ENCODE measurements at places on chromosomes 12 and 14.

DNA sequence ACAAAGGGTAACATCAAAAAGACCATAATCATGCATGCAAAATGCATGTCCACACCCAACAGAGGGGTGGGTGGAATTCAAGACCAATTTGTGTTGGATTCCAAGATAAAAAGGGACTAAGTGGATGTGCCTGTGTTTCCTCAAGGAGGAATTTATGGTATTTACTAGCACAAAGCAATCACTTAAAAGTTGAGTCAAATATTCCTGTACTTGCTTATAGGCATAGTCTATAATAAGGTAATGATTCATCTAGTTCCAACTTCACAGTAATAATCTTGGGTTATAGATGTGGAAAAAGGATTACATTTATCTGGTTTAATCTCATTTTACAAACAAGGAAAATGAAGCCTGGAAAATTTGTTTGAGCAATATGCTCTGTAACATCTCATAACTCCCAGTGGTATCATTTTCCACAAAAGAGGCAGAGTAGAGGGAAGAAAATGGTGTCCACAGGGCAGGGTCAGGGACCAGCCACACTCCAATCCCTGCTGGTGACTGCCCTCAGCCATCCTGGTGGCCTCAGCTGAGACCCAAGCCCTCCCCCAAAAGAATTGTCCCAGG lies 80.8 kb upstream of the REP15 start:
- DNase-seq, result no peak

DNA sequence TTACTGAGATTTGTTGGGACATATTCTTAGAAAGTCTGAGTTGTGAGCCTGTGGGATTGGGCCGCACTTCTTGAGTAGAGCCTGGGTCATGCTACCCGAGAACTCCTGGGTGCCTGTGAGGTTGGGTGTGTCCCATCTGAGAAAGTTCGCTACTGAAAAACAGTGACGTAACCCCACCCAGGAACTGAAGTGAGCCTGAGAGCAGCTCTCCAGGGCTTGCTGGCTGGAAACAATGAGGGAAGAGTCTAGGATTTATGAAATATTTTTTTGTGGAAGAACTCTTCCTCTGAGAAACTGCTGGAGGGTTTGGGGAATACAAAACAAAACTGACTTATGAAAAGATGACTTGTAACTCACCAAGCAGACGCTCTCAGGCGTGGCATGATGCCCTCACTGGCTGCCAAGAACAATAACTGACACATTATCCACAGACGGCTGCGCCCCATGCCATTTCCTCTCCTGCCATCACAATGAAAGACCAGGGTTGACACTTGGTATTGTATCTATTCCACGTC lies 69.2 kb downstream of the RASSF3 start:
- no peak for DNase-seq

- no peak for DNase-seq
These were observed 167.5 kb upstream of the PRICKLE1 start for GRCh38 chr12:42756841-42757623.

- no peak for DNase-seq
These were observed 56.3 kb downstream of the NIN start for GRCh38 chr14:50774542-50775267.

DNA sequence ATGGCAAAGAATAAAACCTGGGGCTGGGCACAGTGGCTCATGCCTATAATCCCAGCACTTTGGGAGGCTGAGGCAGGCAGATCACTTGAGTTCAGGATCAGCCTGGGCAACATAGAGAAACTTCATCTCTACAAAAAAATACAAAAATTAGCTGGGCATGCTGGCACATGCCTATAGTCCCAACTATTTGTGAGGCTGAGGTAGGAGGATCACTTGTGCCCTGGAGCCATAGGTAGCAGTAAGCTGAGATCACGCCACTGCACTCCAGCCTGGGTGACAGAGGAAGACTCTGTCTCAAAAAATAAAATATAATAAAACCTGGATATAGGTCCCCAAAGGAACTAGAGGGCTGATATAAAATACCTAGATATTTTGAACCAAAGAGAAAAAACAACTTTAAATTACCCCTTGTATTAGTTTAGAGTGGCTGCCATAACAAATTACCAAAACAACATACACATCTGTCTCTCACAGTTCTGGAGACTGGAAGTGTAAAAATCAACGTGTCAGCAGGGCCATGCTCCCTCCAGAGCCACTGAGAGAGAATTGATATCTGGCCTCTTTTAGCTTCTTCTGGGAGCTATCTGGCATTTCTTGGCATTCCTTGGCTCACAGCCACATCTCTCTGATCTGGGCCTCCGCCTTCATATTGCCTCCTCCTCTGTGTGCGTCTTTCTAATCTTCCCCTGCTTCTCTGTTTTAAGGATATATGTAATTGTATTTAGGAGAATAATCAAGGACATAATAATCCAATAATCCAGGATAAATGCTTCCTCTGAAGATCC lies 47.9 kb upstream of the ATF7IP start:
- DNase-seq, result no peak

- no peak for DNase-seq
These were observed 977.5 kb upstream of the LRFN5 start for GRCh38 chr14:40629144-40629543.

DNA sequence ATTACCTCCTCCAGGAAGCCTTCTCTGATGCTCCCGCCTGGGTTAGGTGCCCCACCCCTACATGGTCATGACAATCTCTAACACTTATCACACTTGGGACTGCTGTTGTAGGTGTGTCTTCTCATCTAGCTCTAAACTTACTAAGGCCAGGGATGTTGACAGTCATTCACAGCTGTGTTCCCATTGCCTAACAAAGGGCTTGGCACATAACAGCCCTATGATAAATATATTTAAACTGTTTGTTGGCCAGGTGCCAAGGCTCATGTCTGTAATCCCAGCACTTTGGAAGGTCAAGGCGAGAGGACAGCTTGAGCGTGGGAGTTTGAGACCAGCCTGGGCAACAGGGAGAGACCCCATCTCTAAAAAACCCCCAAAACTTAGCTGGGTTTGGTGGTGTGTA lies 98.8 kb upstream of the RGS6 start:
- DNase-seq, result no peak

DNA sequence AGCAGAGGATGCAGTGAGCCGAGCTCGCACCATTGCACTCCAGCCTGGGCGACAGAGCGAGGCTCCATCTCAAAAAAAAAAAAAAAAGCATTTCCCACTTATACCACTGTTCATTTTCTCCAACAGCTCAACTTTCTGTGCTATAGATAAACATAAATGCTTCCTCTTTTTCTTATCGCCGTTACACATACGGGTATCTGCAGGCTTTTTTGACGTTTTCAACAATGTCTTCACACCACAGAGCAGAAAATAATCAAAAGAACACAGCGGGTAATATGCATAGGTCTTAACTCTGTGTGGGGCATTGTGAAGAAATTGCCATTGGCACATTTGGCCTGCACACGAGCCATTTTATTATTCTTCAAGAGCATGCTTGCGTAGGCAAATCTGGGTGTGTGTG lies 86.4 kb downstream of the CAPZA3 start:
- DNase-seq, result no peak

GRCh38 chr12:48054955-48055821 lies 50.7 kb downstream of the SENP1 start:
- no peak for DNase-seq

DNA sequence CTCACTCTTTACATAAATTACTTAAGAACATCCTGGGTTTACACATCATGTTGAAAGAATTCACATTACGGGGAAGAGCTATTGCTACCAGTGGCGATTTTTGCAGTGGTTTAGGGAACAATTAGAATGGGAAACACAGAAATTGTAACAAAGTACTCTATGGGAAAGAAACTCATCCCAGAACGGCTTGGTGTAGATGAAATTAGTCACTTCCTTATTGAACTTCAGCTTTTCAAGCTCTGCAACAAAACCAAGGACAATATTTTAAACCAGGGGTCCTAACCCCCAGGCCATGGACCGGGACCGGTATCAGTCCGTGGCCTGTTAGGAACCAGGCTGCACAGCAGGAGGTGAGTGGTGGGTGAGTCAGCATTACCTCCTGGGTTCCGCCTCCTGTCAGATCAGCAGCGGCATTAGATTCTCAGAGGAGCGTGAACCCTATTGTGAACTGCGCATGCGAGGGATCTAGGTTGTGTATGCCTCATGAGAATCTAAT lies 32.3 kb upstream of the FICD start:
- DNase-seq, result no peak

DNA sequence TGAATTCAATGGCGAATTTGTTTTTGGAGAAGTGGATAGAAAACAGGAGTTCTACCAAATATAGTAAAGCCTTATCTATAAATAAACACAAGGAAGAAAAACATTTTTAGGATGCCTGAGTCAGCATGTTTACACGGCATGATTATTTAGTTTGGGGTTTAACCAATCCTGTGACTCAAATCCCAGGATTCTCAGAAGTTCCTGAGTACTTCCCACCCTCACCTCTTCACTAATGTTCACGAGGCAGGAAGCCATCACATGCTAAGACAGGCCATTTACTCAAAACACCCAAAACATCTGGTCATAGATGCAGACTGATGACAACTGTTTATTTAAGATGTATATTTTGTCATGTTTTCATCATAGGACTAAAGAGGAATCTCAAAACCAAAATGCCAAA lies 3.4 kb upstream of the GLRX5 start:
- no peak for DNase-seq

GRCh38 chr14:51395361-51395849 lies 155.4 kb downstream of the TMX1 start:
- DNase-seq, result no peak

- DNase-seq, result no peak
These were observed 228.4 kb upstream of the SOX5 start for GRCh38 chr12:24177889-24178288.

DNA sequence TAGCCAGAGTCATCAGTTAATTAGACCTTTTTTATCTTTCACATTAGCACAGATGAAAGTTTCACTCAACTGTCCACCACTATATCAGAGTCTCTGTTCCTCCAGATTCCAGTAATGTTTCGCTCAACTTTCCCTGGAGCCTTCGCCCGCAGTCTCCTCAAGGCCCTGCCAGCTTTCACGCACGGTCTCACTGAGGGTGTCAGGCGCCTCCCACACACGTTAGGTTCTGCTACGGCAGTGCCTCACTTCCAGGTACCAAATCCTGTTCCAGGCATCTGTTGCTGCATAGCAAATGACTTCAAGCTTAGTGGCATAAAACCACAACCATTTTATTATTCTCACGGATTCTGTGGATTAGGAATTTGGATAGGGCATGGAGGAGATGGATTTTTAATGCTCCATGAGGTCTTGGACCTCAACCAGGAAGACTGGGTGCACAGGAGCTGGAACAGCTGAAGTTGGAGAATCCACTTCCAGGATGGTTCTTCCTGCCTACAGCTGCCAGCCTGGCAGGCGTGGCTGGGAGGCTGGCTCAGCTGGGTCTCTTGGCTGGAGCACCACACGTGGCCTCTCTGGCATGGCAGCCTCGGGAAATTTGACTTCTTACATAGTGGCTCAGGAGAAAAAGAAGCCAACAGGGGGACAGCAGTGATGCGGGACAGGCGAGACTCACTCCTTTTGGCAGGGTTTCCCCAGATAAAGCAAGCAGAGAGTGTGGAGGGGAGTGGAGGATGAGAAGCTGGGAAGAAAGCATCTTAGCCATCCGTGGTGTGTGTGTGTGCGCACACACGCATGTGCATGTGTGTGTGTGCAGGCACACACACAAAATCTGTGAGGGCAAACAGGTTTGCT lies 21.3 kb upstream of the BCDIN3D start:
- no peak for DNase-seq

- no peak for DNase-seq
These were observed 39.4 kb downstream of the ZNF641 start for GRCh38 chr12:48311313-48311712.

- DNase-seq, result no peak
These were observed 2.9 kb downstream of the RBM23 start for GRCh38 chr14:22915886-22916521.

DNA sequence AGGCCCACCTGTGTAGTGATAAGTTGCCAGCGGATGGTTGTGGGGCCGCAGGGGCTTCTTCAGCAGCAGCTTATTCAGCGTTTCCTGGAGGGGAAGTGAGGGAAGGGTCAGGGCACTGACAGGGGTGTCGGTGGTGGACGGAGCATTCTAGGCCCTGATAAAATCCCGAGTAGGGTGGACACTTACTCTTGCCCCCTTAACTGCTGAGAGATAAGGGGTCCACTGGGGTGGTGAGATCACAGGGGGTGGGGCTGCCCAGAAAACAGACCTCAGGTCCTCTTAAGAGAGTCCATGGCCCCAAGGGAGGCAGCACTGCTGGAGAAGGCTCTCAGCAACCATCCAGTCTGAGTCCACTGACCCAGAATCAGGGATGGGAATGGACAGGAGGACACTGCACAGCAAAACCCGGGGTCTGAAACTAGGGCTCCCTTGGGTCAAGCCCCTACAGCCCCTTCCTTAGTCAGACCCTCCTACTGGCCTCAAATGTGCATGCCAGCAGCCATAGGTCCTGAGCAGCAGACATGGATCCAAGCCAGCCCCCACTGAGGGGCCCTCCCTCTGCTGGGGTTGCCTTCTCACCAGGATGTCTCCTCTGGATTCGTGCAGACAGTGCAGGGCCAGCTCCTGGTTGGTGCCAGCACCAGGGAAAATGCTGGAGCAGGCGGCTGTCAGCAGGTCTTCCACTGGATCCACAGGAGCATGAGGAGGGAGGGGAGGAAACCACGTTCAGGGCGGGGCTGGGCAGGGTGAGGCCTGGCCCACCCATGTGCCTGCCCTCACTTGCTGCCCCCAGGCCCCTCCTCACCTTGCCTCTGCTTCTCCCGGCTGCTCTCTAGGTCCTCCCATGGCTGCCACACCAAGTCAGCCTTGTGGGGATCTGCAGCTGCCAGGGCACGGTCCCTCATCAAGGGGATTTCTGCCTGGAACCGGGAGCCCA lies 12.1 kb upstream of the PNMA1 start:
- DNase-seq, result no peak

DNA sequence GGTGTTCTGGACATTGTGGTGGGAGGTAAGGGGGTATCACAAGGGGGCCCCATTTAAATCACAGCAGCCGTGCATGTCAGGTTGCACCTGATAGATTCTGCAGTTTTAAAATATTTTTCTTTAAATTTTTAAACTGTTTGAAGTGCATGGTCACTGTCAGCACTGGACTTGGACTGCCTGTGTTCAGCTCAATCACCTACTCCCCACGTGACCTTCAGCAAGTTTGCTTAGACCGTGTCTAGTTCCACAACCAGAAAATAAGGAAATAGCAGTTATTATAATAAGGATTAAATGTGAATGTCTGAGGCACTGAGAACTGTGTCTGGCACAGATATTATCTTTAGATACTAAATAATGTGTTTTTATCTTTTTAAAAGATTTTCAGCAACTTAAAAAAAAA lies 64.7 kb downstream of the ESR2 start:
- DNase-seq, result no peak
